ENCODE measurements at places on chromosomes 12 and 14.

DNA sequence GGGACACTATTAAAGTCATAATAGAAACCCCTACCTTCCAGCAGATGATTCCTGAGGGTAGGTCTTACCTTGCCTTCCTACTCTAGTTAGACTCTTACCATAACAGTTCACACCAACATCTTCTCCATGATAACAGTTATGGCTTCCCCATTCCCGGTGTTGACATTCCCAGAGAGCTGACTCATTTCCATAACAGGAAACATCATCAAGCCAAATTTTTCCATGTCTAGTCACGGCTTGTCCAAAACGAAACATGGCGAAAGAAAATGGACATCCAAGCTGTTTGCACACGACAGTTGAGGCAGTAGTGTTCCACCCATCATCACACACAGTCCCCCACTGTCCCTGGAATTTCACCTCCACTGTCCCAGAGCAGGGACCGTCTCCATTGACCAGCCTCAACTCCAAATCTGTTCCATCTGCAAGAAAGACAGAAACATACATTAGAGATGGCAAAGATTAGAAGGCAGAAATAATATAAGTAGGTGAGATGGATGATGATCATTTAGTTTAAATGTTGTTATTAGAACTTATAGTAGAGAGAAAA, 10.6 kb downstream of the CD163L1 start:
- DNase-seq: no peak

GRCh38 chr12:19801941-19802340, 362.6 kb downstream of the AEBP2 start:
- DNase-seq: no peak

DNA sequence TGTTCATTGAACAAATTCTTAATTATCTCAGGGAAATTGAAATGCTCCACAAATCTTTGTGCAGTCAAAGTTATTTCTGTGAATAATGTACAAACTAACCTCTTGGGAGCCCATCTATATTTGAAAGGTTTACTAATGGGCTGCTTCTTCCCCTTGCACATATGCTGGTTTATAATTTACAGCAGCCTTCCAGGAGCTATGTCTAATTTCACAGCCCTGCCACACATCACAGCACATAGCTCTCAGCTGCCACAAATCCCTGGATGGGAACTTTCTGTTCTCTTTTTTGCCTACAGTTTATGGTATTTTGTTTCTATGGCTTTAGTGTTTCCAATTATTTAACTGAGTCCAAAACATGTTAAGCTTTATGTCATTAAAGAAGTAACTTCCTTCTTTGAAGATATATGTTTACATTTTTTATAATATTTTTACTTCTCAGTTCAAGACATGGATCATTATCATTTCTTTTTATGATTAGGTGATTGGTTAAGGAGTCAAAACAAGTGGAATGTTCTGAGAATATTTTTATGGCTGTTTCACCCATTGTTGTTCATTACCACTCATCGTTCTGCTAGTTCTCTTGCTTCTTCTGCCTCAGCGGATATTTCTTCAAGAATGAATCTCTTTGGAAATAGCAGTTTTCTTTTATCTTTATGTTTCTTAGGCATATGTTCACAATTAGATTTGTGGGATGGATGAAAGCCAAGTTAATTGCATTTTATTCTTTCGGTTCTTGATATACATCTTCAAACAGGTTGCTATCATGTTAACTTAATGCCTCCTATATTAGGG, 475.6 kb upstream of the MIS18BP1 start:
- DNase-seq: no peak

GRCh38 chr14:102942069-102942468, 19.6 kb downstream of the AMN start:
- DNase-seq: no peak

GRCh38 chr14:71220462-71220861, 313.2 kb downstream of the PCNX1 start:
- no peak for DNase-seq

GRCh38 chr12:127077262-127078045, 1189.5 kb upstream of the TMEM132C start:
- DNase-seq: no peak

- DNase-seq: no peak
Measured at GRCh38 chr14:78164226-78164853, 5.8 kb upstream of the NRXN3 start.

DNA sequence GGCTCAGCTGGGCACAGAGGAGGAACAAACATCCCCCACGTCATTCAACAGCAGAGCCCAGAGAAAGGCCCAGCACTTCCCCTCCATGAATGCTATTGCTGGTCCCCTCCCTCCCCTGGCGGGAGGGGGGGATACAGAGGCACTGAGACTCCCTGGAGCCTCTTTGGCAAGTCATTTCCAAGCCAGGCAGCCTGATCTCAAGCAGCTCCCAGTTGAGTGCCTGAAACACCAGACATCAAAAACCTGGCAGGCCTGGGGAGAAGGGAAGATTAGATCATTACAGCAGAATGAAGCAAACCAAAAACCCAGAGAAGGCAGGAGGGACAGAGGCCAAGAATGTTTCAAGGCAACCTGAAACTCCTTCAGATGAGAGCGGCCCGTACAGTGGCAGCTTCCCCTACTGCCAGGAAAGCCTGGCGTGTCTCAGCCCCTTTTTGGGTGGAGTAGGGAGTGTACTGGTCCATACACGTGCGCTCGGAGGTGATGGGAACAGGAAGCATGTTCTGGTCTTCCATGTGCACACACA, 92.1 kb downstream of the LRRC74A start:
- no peak for DNase-seq

- DNase-seq: no peak
Measured at GRCh38 chr12:122393817-122394216, 28.7 kb downstream of the CLIP1 start.

- no peak for DNase-seq
Measured at GRCh38 chr14:63155511-63156185, 48.6 kb upstream of the RHOJ start.

DNA sequence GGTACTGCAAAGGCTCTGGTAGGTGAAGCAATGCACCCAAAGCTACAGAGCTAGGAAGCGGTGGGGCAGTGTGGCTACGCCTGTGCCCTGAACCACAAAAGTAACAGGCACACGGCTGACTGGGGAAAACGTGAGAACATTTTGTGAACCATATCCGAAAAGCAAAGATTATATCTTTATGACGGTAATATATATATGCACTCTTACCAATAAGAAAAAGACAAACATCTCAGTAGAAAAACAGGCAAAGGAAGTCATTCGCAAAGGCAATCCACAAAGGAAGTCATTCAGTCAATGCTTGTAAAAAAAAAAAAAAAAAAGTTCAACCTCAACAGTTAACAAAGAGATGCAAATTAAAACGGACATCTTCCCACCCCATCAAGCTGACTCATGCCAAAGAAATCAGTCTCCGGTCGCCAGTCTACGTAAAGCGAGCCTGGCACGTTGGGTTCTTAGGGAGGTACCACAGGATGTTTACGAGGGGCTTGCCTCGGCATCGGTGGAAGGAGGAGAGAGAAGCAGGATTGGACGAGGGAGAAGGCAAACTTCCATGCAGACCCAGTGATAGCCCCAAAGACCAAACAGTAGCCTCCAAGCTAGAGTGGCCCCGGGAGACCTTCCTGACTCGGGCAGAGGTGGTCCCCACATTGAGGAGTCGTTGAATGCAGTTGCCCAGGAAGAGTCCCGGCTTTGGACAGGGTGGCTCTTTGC, 39.4 kb upstream of the PPP2R5C start:
- DNase-seq: peak; percentile 63

DNA sequence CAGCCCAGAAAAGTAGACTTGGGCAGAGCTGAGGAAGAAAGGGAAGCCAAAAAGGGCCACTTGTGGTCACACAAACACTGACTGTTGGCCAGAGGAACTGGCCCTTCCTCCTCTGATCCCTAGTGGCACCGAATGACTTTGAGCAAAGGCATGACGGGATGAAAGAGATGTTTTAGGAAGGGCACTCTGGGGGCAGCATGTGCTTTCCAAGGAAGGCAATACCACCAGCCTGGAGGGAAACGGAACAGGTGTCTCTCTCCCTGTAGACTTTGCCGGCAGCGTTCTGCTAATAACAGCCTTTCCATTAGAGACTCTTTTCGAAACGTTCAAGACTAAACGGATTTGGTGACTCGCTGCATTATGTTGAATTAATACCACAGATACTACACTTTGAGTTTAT, 12.3 kb upstream of the FBXO21 start:
- DNase-seq: no peak

DNA sequence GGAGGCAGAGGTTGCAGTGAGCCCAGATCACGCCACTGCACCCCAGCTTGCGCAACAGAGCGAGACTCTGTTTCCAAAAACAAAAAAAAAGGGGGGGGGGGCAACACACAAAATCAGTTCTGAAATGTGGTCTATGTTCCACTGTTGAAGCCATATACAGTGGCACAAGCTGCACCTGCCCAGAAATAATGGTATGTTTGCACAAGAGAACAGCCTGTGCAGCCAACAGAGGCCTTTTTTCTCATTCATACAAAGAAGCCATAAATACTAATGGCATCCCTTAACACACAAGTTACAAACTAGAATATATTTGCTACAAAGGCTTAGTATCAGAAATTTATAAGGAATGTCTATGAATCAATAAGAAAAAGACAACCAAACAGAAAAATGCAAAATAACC, 37.1 kb downstream of the ITPR2 start:
- DNase-seq: no peak

- DNase-seq: no peak
Measured at GRCh38 chr12:108523365-108523764, 8.3 kb downstream of the FICD start.

GRCh38 chr14:24181371-24182077, 7.1 kb downstream of the IPO4 start:
- DNase-seq: no peak

DNA sequence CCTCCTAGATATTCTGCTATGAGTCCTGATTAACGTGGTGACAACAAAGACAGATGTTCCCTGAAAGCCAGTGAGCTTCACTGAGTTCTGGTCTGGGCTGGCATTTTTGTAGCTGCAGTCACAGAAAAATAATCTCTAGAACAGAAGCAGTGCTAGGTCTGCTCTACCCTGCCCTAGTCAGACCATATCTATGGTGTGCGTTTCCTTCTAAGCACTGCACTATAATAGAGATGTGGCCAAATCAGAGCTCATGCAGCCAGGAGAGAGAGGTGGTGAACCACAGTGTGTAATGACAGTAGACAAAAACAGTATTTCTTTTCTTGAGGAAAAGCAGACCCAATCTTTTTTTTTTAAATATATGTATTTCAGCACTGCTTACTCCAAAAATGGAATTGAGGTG, 76.3 kb downstream of the CMAS start:
- DNase-seq: no peak

- no peak for DNase-seq
Measured at GRCh38 chr14:67940486-67941455, 121.2 kb downstream of the RAD51B start.

GRCh38 chr12:109510196-109510595, 32.8 kb downstream of the UBE3B start:
- no peak for DNase-seq

- DNase-seq: no peak
Measured at GRCh38 chr12:97425380-97425779, 37.2 kb upstream of the RMST start.

DNA sequence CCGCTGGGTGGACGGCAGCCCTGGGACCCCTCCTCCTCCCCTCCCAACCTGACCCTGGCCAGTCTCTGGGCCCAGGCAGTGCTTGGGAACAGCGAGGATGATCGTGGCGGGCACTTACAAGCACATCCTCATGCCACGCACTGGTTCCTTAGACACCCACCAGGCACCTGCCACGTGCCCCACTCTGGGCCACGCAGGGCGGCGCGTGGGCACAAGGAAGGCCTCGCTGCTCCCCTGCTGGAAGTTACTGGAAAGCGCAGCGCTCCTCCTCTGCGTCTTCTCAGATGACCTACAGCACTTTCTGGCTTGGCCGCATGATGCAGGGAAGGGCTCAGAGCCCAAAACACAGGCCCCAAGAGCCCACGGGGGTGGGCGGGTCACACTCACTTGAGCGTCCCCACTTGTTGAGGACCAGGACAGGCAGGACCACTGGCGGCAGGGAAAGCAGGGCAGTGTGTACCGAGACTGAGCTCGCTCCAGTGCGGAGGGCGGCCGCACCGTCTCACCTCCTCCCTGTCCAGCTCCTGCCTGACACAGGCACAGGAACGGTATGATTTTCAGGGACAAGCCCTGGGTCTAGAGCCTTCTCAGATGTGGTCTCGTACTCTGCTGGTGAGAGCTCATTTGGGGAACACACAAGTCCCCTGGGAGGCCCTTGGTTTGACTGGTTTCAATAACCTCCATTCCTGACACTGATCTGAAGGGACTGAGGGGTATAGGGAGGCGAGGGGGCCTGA, 128.3 kb upstream of the EVL start:
- no peak for DNase-seq

GRCh38 chr14:71309756-71310155, 402.5 kb downstream of the PCNX1 start:
- DNase-seq: no peak
